ENCODE measurements at places on chromosomes 11 and 22. TPM values are rescaled to one million over a fixed set of nuclear protein-coding genes. Genes with fewer than 3 reads are reported as not detected.

The RIN1 gene
- 9.2 TPM for total RNA-seq

The CARS1 gene
- 44.5 TPM for total RNA-seq

DNA sequence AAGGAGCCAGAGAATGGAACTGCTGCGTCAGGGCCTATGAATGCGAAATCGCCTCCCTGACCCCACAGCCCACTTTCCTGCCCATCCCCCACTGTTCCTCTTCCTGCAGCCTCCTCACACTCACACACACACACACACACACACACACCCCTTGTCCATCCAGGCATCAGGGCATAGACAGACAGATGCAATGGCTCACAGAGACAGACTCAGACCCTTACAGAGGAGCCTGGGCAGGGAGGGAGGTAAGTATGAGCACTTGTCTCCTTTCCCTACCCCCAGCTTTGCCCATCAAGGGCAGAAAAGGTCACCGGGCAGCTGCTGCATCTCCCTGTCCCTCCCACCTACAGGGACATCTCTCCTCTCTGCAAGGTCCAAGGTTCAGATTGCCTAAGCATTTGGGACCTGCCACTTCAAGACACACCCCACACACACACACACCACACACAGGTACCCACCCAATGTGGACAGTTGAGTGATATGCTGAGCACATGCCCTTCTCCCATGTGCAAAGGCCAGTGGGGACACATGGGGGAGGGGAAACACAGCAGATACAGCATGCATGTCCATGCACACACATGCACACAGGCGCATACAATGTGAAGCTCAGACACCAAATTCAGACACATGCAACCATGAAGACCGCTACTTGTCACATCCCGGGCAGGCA, 2.0 kb upstream of the NRXN2 start:
- DNase-seq: no peak
- no peaks in the 10 kb centered on the region for H3K36me3 ChIP-seq
- H3K27me3 ChIP-seq: peaks cover 6% of the 10 kb centered on the region

The TPP1 gene
- 240 TPM for total RNA-seq

DNA sequence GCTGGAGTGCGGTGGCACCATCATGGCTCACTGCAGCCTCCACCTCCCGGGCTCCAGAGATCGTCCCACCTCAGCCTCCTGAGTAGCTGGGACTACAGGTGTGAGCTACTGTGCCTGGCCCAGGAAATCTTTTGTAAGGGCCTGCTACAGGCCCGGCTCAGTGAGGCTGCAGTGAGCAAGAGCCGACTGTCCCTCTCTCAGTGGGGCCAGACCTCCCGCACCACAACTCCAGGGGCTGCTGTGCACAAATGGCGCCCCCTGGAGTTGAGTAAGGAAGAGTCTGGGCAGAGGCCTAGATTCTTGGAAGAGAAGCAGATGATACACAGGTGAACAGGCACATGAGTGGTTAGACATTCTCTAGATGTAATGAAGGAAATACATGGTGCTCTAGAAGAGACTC, 7.0 kb downstream of the SERHL2 start:
- no peaks in the 10 kb centered on the region for H3K27me3 ChIP-seq
- no peak overlapping the region for H3K4me3 ChIP-seq
- DNase-seq: no peak
- H3K4me1 ChIP-seq: peaks cover 9% of the 10 kb centered on the region
- no peaks in the 10 kb centered on the region for H3K36me3 ChIP-seq

GRCh38 chr11:75352588-75353206, 1.2 kb upstream of the ARRB1 start:
- peaks cover 59% of the 10 kb centered on the region for H3K4me1 ChIP-seq
- no peaks in the 10 kb centered on the region for H3K27me3 ChIP-seq
- no peaks in the 10 kb centered on the region for H3K36me3 ChIP-seq
- H3K4me3 ChIP-seq: no peak overlapping the region
- H3K27ac ChIP-seq: peak overlapping the region; percentile 97
- no peak for DNase-seq

The TCN1 gene
- not detected for total RNA-seq

The GRK2 gene
- 126 TPM for total RNA-seq

DNA sequence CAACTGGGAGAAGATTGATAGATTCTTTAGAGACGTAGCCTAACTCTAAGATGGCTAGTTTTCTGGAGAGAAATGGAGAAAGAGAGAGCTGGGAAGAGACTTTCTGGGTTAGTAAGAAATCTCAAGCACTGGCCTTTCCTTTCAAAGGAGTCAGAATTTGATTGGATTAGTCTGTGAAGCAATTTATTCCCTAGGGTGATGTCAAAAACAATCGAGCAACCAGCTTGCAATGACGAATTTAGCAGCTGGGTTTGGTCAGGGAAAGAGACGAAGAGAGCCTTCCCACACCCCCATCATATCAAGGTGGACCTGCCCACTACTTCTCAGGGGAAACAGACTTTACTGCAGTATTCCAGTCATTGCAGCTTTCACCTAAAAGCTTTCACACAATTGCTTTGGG, 10.8 kb downstream of the KRTAP5-6 start:
- H3K27ac ChIP-seq: no peak overlapping the region
- H3K4me1 ChIP-seq: no peaks in the 10 kb centered on the region
- no peak overlapping the region for H3K4me3 ChIP-seq
- H3K36me3 ChIP-seq: no peaks in the 10 kb centered on the region
- no peak for DNase-seq
- no peaks in the 10 kb centered on the region for H3K27me3 ChIP-seq

- no peak for DNase-seq
- no peaks in the 10 kb centered on the region for H3K27me3 ChIP-seq
- H3K36me3 ChIP-seq: no peaks in the 10 kb centered on the region
- H3K4me1 ChIP-seq: peaks cover 6% of the 10 kb centered on the region
- no peak overlapping the region for H3K27ac ChIP-seq
These were observed 54.6 kb downstream of the CTSC start for GRCh38 chr11:88282747-88283515.

- DNase-seq: no peak
- H3K27me3 ChIP-seq: no peaks in the 10 kb centered on the region
These were observed 22.5 kb downstream of the TPCN2 start for GRCh38 chr11:69071086-69071800.

GRCh38 chr22:40605761-40606160, 30.8 kb downstream of the MRTFA start:
- no peaks in the 10 kb centered on the region for H3K36me3 ChIP-seq
- no peak overlapping the region for H3K27ac ChIP-seq
- no peaks in the 10 kb centered on the region for H3K27me3 ChIP-seq
- DNase-seq: no peak
- H3K4me1 ChIP-seq: peaks cover 37% of the 10 kb centered on the region

GRCh38 chr11:46711303-46711702, 7.7 kb upstream of the F2 start:
- peak overlapping the region; percentile 66 for H3K27ac ChIP-seq
- no peaks in the 10 kb centered on the region for H3K4me1 ChIP-seq
- H3K36me3 ChIP-seq: peaks cover 14% of the 10 kb centered on the region

- no peaks in the 10 kb centered on the region for H3K4me1 ChIP-seq
- no peaks in the 10 kb centered on the region for H3K36me3 ChIP-seq
- H3K27ac ChIP-seq: no peak overlapping the region
- no peaks in the 10 kb centered on the region for H3K27me3 ChIP-seq
- H3K4me3 ChIP-seq: no peak overlapping the region
These were observed 42.7 kb downstream of the SIK2 start for GRCh38 chr11:111644922-111645321.

DNA sequence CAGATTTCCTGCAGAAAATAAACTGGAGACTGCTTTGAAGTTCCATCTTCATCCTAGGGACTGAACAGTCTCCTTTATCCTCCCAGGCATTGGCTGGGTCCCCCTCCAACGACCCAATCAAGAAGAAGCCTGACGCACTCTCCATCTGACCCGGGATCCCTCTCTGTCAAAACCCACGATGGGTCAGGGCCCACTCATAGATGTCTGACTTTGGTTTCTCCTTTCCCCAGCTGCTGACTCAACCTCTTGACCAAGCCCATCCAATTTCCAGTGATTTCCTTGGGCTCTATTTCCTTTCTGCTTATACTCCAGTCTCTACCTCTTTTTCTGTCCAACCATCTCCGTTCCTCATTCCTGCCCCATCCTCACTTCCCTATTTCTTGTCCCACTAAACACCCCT, 189.7 kb downstream of the MIAT start:
- no peak for DNase-seq
- no peaks in the 10 kb centered on the region for H3K36me3 ChIP-seq
- peaks cover 2% of the 10 kb centered on the region for H3K4me1 ChIP-seq
- no peak overlapping the region for H3K4me3 ChIP-seq

The RNF215 gene
- 18.9 TPM for total RNA-seq

DNA sequence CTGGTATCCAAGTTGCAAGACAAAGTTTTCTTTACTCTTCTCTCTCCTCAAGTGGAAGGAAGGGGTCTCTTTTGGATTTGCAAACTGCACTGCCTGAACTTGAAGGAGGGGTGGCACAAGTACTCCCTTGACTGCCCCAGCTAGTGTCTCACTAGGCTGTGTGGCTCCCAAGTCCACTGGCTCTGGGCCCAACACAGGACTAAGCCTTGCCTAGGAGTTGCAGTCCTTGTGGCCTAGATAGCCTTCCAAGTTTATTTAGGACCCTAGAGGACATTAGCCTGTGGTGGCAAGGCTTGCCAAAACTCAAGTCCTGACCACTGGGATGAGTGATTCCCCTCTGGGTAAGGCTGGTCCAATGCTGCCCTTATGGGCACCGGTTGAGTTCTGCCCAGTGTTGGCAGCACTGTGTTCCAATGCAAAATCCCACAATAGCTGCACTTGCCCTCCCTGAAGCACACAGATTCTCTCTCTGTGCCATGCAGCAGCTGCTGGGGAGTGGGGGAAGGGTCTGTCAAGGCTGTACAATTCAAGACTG, 10.2 kb upstream of the WEE1 start:
- H3K4me3 ChIP-seq: no peak overlapping the region
- H3K27ac ChIP-seq: no peak overlapping the region
- no peaks in the 10 kb centered on the region for H3K27me3 ChIP-seq

DNA sequence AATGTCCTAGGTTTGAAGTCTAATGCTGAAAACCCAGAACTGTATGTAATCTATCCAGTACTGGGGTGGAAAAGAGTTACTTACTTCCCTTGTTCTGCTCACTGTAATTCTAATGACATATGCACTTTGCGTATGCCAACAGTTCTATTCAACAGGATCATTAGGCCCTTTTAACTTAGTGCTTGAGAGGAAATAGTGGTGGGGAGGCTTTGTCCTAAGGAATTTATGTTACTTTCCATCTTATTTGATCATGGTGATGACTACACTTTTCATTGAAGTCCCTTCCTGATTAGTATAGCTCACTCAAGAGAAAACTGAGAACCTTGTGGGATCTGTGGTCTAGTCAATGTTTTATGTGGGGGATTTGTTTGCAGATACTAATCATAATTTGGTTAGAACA, 348.2 kb downstream of the GUCY1A2 start:
- no peaks in the 10 kb centered on the region for H3K27me3 ChIP-seq
- H3K4me3 ChIP-seq: no peak overlapping the region
- H3K27ac ChIP-seq: no peak overlapping the region

DNA sequence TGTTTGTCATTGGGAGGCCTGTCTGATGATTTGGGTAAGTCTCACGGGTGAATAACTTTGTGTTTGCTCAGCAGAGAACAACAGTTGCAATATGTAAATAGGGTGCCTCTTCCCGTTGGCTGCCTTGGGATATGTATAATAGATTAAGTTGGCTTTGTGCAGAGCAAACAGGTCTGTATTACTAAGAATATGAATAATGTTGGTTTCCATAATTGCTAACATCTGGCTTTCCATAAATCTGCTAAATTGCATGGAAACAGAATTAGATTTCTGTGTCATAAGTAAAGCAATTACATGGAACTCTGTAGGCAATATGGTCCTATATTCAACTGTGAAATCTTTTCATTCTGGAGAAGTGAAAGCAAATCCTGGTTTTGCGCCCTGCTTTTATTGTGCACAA, 636.0 kb upstream of the ANO5 start:
- H3K27ac ChIP-seq: no peak overlapping the region
- H3K27me3 ChIP-seq: no peaks in the 10 kb centered on the region
- no peak for DNase-seq
- no peaks in the 10 kb centered on the region for H3K36me3 ChIP-seq
- no peak overlapping the region for H3K4me3 ChIP-seq
